Stimulated activated CD4-positive, alpha-beta T cell treated with anti-CD3 and anti-CD28 coated beads, Interleukin-12 subunit alpha, Interleukin-12 subunit beta, amount 100 ng/mL, for 24 hours (primary cell): ENCODE measurements at places on chromosomes 6 and 20.

DNA sequence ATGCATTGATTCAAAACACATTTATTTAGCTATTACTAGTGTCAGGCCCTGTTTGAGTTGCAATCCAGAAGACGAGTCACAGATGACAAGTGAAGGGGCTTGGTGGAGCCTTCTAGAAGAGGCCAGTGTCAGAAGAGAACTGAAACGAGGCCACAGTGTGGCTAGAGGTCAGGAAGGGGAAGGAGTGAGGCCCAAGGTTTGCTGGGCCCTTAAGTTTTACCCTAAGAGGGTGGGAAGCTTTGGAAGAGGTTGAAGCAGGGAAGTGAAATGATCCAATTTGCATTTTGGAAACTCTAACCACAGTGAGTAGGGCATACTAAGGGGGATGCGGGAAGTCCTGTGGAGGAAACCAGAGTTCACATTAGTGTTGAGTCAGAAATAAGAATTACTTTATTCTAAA is 25.0 kb downstream of the TTK start:
- DNase-seq: no peak

GRCh38 chr6:13229205-13230085 is 98.9 kb downstream of the TBC1D7 start:
- DNase-seq: no peak

DNA sequence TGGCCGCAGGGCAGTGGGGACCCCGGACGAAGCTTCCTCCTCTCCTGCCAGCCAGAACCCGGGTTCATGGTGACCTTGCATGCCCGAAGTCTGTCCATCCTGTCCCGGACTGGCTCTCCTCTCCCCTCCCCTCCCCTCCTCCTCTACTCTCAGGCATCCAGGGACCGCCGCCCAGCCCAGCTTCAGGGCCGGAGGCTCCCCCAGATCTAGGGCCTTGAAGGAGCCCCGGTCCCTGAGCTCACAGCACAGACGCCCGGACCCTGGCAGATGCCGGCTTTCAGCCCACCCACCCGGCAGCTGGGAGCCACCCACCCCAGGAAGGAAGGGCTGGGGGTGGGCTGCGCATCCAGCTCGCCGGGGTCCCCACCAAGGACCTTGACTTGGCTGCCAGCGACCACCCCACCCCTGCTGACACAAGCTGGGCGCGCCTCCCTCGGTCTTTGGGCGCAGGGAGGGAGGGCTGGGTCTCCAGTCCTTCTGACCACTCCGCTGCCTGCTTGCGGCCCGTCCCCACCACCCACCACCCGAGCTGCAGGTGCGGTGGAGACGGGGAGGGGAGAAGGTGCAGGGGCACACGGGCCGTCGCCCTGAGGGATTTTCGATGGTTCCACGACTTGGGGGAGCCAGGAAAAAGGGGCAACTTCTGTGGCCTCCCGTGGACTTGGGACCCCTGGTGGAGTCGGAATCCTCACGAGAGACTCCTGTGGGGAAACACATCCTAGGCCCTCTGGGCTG is 5.8 kb upstream of the ABHD16B start:
- no peak for DNase-seq

- no peak for DNase-seq
Observed at GRCh38 chr6:122696079-122696478, 83.4 kb upstream of the FABP7 start.

DNA sequence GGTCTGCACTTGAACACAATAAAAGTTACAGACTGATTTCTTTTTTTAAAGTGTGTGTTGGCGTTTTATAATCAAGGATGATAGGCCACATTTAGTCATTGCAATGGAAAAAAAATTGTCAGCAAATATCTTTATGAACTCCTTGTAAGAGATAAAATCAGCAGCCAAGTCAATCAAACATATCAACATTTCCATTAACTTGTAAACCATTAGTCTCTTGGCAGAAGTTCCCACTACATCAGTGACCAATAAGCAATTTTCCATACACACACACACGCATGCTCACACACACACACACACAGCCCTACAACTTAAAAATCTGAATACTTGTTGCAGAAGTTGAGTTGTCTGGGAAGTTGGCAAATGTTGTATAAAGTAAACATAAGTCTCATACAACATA is 315.9 kb upstream of the KCNQ5 start:
- no peak for DNase-seq

DNA sequence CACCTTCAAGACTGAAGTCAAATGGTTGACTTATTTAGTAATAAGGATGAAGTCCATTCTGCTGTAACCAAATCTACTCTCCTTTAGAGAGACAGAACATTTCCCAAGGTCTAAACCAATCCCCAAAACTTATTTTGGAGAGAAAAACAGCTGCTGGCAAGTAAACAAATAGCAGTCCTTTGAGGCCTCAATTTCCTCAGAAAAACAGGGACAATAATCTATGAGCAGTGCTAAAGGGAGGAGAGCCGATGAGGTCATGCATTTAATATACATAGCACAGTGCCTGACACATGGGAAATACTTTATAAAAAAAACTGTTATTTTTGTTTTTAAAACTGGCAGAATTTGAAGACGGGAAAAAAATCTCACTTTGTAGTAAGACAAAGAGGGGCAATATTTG is 526.0 kb downstream of the EPM2A start:
- DNase-seq: no peak
